ENCODE measurements at places on chromosomes 5 and 9. TPM values are rescaled to one million over a fixed set of nuclear protein-coding genes. Genes with fewer than 3 reads are reported as not detected.

GRCh38 chr5:177429248-177430040, 3.0 kb downstream of the GRK6 start:
- no peak for DNase-seq

The PTCD2 gene
- total RNA-seq = 5.3 TPM

The ANKRD18A gene
- 2.7 TPM for total RNA-seq

GRCh38 chr5:177964471-177964870, 31.6 kb downstream of the PROP1 start:
- no peak for DNase-seq

DNA sequence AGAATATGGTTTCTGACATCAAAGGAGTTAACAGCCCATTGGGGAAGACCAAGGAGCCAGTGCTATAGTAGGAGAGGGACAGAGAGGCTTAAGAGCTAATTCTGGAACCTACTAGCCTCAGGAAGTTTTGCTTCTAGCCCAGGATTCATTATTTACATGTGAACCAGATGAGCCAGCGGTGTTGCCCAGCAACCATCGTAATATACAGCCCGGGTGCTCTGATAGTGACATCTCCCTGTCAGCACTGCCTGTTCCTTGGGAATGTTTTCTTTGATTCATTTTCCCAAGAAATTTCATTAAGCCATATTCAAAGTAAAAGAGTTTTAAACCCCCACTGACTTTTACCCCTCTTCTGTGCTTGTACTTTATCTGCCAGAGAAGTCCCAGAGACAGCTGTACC, 217.4 kb upstream of the ADAMTSL1 start:
- no peak for DNase-seq

The CCDC192 gene
- total RNA-seq = not detected

GRCh38 chr9:124480621-124480981, 26.6 kb downstream of the NR5A1 start:
- no peak for DNase-seq

The UAP1L1 gene
- total RNA-seq = 2.2 TPM

GRCh38 chr9:127634698-127635097, 22.6 kb downstream of the STXBP1 start:
- no peak for DNase-seq

DNA sequence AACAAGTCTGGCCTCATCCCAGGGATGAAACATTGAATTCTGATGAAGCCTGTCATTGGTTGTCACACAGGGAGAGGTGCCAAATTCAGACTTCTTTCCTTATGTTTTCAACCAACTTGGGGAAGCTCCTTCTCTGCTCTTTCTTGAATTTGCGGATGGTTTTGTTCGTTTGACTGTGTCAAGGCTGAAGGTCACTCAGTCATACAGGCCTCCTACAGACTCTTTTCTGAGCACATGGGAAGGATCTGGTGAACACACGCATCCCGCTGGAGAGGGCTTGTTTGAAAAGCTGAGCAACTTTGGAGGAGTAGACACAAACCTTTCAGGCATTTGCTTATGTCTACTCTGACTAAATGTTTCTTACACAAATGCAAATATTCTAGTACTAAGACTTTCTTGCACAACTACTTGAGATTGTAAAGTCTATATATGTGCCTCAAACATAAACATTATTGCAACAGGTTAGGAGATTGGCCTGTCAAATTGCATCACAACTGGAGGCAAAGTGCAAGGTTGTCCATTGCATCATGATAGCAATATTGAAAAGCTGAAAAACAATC, 151.5 kb upstream of the NR3C1 start:
- no peak for DNase-seq

The PCDHAC2 gene
- not detected for total RNA-seq

DNA sequence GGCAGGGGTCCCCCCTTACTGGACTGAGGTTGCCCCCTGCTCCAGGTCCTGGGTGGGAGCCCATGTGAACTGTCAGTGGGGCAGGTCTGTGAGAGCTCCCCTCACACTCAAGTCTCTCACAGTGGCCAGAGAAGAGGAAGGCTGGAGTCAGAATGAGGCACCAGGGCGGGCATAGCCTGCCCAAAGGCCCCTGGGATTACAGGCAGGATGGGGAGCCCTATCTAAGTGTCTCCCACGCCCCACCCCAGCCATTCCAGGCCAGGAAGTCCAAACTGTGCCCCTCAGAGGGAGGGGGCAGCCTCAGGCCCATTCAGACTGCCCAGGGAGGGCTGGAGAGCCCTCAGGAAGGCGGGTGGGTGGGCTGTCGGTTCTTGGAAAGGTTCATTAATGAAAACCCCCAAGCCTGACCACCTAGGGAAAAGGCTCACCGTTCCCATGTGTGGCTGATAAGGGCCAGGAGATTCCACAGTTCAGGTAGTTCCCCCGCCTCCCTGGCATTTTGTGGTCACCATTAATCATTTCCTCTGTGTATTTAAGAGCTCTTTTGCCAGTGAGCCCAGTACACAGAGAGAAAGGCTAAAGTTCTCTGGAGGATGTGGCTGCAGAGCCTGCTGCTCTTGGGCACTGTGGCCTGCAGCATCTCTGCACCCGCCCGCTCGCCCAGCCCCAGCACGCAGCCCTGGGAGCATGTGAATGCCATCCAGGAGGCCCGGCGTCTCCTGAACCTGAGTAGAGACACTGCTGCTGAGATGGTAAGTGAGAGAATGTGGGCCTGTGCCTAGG, at the start of gene CSF2:
Gene CSF2 (plus strand): TSS at position 559 of the 783 bp plus-strand sequence. CDS start 35 bp downstream, at position 594.
- no peak for DNase-seq

- DNase-seq = no peak
Measured at GRCh38 chr5:81749561-81750307, 1.2 kb downstream of the SSBP2 start.

DNA sequence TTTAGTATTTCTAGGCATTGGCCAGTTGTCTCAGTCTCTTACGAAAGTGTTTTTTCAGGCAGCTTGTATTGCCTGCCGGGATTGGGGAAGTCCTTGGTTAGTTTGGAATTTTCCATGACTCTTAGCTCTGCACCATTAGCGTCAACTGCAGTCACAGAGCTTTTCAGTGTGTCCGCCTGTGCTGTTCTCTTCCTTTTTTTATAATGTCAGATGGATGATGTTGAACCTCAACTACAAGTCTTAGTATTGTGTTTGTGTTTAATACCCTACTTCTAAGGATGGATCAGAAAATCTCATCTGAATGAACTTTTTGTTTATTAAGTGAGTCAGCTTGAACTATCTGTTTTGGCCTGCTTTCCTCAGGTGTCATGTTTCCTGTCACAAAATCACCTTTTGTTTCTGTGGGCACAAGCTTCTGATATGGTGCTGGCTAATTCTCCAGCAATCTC, 33.1 kb downstream of the ATP6V0E1 start:
- peak; percentile 61 for DNase-seq

The SV2C gene
- not detected for total RNA-seq

The SLC34A3 gene
- 0.07 TPM for total RNA-seq

All from epithelial cell of proximal tubule (primary cell).